ENCODE measurements at places on chromosomes 3 and 15. TPM values are rescaled to one million over a fixed set of nuclear protein-coding genes. Genes with fewer than 3 reads are reported as not detected.

The CPLX3 gene
- polyA plus RNA-seq: not detected

GRCh38 chr15:38406436-38406835 lies 47.5 kb upstream of the FAM98B start:
- DNase-seq: no peak

DNA sequence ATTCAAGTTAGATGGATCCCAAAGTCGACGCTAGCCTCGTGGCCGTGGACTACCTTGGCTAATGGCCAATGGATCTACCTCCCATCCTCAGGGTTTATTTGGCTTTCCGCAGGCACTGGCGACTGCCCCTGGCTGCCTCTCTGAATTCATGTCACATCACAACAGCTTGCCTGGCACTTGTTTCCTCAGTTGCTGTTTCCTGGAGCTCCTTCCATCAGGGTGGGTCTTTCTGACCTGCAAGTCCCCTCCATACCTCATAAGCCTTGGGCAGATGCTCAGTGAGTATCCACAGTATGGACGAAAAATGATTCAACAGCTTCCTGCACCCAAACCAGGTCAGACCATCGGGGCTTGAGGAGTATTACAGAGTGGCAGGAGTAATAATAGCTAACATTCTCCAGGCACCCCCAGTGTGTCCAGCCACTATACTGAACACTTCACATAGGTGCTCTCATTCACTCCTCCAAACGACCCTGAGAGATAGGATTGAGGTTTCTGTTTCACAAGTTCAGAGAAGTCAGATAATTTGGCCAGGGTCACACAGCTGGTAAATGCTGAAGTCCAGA lies 311.5 kb downstream of the TLE3 start:
- no peak for DNase-seq

DNA sequence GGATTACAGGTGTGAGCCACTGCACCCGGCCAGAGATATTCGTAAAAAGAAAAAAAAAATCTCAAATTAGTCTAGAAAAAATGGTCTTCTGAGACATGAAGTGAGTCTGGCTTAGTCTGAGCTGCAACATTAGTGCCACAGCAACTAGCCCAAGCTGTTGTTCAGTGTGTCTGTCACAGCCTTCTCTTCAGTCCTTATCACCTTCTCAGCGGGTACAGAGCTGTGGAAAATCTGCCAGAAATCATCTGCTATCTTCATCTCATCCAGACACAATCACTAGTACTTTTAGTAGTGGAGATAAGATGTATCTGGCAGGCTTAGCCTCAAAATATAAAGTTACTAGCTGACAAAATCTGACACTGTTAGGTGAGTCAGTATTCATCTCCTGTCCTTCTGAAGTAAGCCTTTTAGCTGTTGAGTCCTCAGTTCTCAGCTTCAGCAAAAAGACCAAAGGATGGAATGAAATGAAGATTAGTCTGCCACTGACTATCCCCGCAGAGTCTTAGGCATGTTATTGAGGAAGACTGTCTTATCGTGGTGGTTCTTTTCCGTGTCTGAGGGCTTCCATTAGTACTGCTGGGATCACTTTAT lies 120.5 kb upstream of the CGNL1 start:
- DNase-seq: no peak

The HHLA2 gene
- not detected for polyA plus RNA-seq

DNA sequence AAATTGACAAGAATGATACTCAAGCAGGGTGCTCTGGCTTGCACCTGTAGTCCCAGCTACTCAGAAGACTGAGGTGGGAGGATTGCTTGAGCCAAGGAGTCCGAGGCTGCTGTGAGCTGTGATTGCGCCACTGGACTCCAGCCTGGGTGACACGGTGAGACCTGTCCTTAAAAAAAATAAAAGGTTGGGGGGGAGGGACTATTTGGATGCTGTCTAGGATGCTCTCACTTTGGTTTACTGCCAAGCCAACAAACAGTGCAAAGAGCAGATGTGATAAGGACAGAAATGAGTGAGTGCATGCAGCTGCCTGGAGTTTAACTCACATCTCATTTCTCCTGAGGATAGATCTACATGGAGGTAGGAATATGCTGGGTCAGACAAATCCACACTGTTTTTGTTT lies 130.0 kb downstream of the FRMD4B start:
- DNase-seq: no peak

The SNURF gene
- 15.5 TPM for polyA plus RNA-seq

DNA sequence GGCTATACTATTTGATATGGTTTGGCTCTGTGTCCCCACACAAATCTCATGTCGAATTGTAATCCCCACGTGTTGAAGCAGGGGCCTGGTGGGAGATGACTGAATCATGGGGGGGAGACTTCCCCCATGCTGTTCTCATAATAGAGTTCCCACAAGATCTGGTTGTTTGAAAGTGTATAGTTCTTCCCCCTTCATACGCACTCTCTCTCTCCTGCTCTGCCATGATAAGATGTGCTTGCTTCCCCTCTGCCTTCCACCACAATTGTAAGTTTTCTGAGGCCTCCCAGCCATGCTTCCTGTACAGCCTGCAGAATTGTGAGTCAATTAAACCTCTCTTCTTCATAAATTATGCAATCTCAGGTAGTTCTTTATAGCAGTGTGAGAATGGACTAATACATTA lies 290.1 kb upstream of the CHRM5 start:
- no peak for DNase-seq

- no peak for DNase-seq
Observed at GRCh38 chr3:127350172-127351050, 62.6 kb upstream of the PRR20G start.

The ITIH1 gene
- 0.92 TPM for polyA plus RNA-seq

GRCh38 chr15:82122746-82123400 lies 77.1 kb upstream of the MEX3B start:
- peak; percentile 93 for DNase-seq

GRCh38 chr15:68734352-68734751 lies 86.3 kb downstream of the ANP32A start:
- DNase-seq: no peak

- no peak for DNase-seq
Observed at GRCh38 chr15:44882499-44882968, 74.0 kb upstream of the TERB2 start.

The FBXL2 gene
- 5.9 TPM for polyA plus RNA-seq

DNA sequence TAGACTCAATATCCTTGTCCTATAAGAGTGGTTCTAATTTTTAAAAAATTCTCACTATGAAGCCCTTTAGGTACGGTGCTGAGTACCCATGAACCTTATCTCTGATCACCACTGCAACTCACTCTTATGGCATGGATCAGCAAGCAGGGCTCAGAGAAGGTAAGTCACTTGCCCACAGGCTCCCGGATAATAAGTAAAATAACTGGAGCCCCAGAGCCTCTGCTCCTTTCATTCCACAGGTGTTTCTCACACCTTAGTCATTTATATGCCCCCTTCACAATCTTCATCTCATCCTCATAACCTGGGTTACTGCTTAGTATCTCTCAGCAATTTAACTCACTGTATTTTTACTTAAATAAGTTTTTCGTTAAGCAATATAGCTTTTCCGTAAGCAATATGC lies 28.4 kb upstream of the AKAP13 start:
- DNase-seq: no peak

DNA sequence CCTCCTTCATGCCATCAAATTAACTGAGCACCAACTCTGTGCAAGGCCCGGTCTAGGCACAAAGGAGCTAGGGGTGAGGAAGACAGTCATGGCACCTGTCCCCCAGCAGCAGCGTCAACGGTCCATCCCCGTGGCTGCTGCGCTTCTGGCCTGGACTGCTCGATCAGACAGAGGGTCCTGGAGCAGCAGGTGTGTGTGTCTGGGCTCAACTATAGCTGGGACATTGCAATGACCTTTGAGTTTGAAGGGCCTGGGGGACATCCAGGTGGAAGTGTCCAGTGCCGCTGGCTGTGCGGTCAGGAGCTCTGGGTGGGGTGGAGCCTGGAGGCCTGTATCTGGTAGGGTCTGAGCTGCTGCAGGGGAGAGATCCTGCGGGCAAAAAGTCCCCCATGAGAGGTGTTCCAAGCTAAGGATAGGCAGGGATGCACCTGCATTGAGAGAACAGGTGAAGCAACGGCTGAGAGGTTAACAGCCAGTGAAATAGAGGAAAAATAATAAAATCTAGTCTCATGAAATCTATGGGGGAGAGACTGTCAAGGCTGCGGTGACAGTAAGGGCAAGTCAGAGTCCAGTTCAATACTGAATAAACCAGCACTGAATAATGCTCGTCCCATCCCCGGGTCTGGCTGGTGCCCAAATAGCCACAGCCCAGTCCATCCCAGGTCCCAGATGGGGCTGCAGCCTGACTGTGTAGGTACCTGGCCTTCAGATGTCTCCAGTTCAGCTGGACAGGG lies 25.4 kb upstream of the SLC41A3 start:
- DNase-seq: no peak

GRCh38 chr3:101849714-101850245 lies 466 bp downstream of the NFKBIZ start:
- DNase-seq: peak; percentile 35

- DNase-seq: peak; percentile 30
Observed at GRCh38 chr3:174949523-174949922, 90.4 kb downstream of the NAALADL2 start.

The ANKUB1 gene
- 0.32 TPM for polyA plus RNA-seq

The FETUB gene
- not detected for polyA plus RNA-seq

- no peak for DNase-seq
Observed at GRCh38 chr15:48470096-48470495, 138.9 kb downstream of the DUT start.

DNA sequence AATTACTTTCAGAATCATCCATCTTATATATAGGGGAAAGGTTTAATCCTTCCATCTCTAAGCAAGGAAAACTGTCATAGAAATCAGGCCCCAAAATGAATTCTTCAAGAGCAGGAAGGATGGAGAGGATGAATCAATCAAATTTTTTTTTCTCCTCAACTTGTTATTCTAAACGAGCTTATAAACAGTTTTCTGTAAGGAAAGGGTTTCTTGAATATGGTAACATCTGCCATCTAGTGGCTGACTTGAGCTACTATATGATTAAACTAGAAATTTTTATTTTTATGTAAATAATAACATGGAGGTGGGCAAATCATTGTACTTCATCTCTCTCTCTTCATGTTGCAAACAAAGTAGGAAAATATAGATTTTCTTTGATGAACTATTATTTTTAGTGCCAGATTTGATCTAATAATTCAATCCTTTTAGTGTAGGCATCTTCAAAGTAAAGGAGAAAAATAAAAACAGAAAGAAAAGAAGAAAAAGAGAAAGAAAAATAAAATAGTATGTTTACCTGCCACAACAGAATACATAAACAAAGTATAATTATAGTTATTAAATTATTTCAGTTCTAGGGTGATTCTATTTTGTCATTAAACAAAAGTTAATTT lies 146.6 kb downstream of the SERPINI1 start:
- no peak for DNase-seq

The NRROS gene
- 3.9 TPM for polyA plus RNA-seq

The VWA5B2 gene
- 0.48 TPM for polyA plus RNA-seq

DNA sequence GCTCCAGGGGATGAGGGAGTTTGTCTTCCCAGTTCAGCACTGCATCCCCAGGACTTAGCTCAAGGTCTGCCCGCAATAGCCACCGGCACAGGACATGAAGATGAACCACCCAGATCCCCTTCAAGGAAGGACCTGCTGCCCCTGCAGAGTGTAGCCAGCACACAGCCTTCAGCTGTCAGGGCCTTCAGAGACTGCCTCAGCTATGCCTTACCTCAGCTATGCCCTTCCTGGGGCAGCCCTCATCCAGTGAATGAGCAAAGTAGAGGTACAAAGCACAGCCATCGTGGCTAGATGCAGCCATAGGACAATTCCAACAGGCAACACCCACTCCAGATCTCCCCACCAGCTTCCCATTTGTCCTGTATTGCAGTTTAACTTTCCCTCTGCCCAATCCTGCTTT lies 291.2 kb upstream of the STT3B start:
- no peak for DNase-seq

GRCh38 chr3:186152361-186152798 lies 43.5 kb upstream of the ETV5 start:
- no peak for DNase-seq

DNA sequence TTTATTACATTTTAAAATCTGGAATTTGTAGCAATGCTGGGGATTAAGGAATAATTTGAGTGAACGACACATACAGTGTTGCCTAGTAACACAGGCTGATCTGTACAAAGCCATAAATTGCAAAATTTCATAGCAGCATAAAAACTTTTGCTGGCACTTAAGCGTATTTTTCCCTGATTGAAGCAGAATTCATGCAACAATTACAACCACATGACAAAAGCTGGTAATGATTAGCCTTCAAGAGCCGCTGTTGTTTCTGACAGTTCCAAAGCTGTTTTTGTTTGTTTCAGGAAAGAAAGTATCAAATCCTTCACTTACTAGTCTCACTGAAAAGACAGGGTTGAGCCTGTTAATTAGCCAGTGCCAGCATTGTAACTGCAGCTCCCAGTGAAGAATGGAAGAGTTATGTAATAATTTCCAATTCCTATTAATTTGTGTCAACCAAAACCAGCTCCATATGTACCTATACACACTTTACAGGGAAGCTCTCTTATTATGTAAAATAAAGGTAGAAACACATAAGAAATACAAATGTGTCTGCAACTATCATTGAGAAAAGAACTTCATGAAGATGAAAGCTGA lies 60.7 kb downstream of the AGTR1 start:
- peak; percentile 79 for DNase-seq

GRCh38 chr3:178777718-178778411 lies 241.6 kb downstream of the KCNMB2 start:
- DNase-seq: peak; percentile 31

The C3orf49 gene
- 0.15 TPM for polyA plus RNA-seq

GRCh38 chr15:70717237-70717793 lies 46.0 kb downstream of the UACA start:
- DNase-seq: no peak
